HCEC 1CT (cell line): ENCODE measurements at places on chromosomes 13 and 19.

DNA sequence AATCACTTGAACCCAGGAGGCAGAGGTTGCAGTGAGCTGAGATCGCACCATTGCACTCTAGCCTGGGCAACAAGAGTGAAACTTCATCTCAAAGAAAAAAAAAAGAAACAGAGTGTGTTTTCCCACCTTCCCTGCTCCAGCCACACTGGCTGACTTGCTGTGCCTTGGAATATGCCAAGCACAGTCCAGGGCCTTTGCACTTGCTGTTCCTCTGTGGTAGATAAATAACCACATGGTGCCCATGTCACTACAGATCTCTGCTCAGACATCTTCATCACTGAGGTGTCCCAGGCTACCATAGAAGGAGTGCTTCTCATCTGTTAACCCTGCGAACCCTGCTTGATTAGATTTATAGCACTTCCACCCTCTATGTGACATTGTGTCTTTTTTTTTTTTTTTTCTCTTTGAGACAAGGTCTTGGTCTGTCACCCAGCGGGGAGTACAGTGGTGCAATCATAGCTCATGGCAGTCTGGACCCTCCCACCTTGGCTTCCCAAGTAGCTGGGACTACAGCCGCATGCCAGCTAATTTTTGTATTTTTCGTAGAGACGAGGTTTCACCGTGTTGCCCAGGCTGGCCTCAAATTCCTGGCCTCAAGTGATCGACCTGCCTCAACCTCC, 10.4 kb downstream of the SMARCA4 start:
- no peak for DNase-seq

GRCh38 chr19:50668416-50668815, 19.2 kb downstream of the C19orf81 start:
- no peak for DNase-seq

- DNase-seq = peak; percentile 25
These were observed 109.7 kb downstream of the HSPH1 start for GRCh38 chr13:31051999-31052398.

DNA sequence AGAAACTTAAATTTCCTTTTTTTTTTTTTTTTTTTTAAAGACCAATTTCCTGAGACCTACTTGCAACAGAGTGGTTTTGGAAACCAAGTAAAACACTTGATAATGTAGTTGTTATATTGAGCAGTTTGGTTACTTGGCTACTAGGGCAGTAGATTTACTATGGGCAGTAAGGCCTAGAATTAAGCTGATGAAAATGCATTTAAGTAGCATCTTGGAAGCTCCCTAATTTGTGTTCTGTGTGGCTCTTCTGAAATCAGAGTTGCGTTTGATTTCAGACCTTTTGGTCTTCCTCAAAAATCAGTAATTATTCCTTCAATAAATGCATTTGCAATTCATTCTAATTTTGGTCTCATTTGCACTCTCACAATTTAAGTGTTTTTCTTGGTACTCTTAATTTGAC, 810 bp downstream of the GPR180 start:
- DNase-seq = no peak

DNA sequence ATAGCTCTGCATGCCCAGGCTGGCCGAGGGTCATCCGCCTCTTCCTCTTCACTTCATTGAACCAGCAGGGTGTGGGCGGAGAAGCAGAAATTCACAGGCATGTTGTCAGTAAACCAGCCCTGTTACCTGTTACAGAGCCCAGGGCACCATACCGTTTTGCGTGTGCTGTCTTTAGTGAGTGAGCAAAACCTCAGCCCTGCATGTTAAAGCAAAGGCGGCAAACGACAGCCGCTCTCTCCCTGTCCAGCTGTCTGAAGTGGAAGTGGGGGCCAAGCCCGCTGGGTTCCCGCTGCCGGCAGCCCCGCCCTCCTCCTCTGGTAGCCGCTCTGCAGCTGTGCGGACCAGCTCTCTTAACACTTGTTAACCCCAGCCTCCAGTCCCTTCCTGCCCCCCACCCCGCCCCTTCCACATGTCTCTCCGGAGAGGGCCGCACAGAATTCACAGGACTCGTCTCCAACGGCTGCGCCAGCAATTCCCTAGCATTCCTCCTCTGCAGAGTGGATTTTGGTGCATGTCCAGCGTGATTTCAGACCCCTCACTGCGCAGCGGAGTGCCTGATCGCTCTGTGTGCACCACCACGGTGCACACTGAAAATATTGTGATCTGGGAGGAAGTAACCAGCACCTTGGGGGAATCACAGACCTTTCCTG, 12.7 kb downstream of the KLHL26 start:
- DNase-seq = peak; percentile 27

DNA sequence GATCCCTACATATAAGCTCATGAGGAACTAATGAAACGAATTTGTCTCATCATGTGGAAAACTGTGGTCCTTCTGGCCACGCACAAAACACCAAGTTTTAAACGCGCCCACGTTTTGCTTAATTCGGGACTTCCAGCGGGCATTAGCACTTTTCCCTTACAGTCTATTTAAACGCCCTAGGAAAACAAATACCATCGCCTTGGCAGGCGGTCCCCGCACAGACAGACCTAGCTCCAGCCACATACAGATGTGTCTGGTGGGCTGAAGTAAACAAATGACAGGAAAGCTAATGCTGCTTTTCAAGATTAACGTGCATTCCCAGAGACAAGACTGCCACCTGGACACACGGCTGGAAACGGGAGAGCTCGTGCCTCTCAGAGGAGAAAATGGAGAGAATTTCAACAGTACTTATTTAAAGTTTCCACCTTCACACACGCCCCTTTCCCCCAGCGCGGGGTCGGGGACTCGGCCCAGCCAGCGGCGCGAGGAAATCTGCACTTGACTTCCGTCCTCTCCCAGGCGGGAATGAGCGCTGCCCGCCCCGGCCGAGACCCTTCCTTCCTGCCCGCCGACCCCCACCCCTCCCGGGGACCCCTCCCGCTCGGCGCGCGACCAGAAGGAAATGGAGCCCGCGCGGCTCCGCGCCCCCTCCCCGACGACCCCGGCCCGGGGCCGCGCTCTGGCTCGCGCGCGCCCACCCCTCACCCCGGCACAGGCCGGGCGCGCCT, 931 bp downstream of the USP12 start:
- peak; percentile 46 for DNase-seq

GRCh38 chr13:33176526-33176925, 109.0 kb downstream of the STARD13 start:
- peak; percentile 54 for DNase-seq

DNA sequence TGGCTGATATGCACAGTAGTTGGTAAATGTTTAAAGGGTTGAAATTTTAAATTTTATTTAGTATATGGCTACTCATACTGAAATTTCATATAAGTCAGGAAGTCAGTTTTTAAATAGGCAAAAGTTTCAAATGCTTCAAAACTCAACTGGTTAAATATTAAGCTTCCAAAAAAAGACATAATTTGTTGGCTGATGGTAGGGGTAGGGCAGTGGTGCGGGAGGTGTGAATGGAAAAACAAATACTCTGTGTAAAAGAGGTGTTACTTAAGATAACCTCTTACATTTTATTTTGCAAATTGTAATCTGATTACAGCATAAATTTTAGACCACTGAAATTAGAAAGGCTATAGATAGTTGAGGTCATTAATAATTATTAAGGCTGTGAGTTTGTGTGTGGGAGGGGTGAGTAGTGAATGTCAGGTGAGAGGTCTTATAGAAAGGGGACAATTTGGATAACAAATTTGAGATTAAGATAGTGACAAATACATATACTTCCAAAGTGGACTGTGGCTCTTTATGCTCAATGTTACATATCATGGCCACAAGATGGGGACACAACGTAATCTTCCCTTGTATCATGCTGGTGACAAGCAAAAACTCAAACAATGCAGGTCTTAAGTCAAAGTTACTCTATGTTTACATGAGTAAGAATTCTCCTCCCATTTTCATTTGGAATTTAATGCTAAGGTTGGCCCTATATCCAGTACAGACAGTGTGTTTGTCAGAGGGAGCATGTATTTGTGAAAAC, 36.6 kb upstream of the OXGR1 start:
- peak; percentile 80 for DNase-seq

DNA sequence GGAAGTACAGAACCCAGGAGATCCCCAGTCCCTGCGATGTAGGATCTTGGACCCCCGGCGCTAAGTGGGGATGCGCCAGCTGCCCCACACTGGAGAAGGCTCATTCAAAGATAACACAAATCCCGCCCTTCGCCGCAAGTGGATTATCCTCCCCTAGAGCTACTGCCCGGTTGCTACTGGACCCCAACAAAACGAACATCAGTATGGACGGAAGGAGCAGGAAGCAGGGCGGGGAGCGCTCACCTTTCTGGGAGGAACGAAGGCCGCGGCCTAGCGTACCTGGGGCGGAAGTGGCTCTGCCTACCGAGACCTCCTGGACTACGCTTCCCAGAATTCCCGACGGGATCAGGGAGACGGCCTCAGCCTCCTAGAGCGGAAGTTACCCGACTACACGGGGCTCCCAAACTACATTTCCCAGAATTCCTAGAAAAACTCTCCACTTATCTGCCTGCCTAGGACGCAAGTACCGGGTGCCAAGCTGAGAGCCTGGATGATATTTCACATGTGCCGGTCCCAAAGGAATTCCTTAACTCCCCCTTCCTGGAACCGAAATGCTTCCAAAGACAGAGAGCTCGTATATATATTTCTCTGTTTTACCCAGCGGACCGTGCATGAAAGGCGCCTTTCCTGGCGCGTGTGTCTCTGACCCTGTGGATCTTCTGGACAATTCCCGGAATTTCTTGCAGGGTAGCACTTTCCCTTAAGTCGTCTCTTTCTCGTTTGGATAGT, at the start of gene ZNF112:
Gene ZNF112 (minus strand): TSS at position 298 of the 729 bp plus-strand sequence. CDS start 16,141 bp downstream, outside the sequence.
- peak; percentile 87 for DNase-seq

- DNase-seq = no peak
These were observed 407.8 kb downstream of the OLFM4 start for GRCh38 chr13:53436396-53436795.

DNA sequence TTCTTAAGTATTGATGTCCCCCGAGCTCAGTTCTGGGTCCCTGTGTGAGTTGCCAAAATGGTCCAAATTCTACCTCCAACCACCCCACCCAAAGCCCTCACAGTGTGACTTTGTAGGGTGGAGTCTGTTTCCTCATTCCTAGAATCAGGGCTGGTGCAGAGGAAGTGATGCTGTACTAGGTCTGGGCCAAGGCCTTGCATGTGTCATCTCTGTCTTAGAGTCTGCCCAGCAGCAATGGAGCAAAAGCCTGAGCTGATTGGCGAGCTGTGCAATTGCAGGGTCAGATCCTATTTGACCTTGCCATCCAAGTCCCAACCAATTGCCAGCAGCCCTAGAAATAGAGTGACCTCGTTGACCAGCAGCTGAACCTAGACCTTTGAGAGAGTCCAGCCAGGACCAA, 97.0 kb upstream of the ANKRD10 start:
- DNase-seq = no peak

- DNase-seq = no peak
These were observed 15.7 kb upstream of the PGLS start for GRCh38 chr19:17495639-17496296.

GRCh38 chr13:59304596-59304995, 859.1 kb downstream of the DIAPH3 start:
- no peak for DNase-seq

- DNase-seq = no peak
These were observed 687 bp downstream of the MATK start for GRCh38 chr19:3785451-3785937.
